ENCODE measurements at places on chromosomes 5 and 9.

DNA sequence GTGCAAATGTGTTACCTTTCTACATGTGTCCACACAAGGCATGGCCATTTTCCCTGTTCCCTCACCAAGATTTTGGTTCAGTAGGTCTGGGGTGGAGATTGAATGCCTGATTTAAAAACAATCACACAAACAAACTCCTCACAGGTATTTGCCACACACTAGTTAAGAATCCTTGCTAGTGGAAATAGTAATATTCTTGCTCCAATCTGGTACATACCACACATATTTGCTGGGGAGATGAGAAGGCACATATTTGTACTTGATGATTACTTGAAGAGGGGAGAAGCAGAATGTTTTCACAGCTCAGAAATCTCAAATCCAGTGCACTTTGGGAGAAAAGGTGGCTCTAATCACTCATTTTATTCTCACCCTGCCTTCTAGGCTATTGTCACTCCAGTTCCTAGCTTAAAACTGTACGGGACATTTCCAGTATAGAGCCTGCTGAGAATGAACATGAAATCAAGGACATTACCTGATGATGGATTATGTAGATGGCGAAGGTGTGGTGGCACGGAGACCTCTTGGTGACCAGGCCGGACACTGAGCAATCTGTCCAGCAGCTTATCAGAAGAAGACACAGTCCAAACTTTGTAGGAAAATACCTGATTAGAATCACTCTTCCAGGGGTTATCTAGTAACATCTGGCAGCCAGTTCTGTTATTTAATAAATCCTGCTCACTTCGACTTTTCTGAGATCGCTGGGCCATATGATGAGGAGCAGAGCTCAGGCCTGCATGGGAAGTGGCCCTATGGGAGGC, 116.1 kb upstream of the IL6ST start:
- DNase-seq, result no peak

DNA sequence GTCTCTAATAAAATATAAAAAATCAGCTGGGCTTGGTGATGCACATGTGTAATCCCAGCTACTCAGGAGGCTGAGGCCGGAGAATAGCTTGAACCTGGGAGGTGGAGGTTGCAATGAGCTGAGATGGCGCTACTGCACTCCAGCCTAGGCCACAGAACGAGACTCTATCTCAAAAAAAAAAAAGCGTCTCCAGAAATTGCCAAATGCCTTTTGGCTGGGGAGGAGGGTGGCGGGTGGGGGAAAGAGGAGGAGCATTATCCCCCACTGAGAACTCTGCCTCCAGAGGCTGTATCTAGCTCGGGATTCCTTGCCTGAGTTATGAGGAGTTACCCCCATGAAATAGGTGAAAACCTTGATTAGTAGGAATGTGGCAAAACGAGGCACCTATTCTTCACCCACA, 4.8 kb downstream of the ROPN1L start:
- no peak for DNase-seq

GRCh38 chr9:129026442-129027223, 1.5 kb downstream of the SH3GLB2 start:
- DNase-seq, result no peak

GRCh38 chr9:134358662-134359319, 32.5 kb downstream of the RXRA start:
- no peak for DNase-seq

- no peak for DNase-seq
Measured at GRCh38 chr9:132638240-132638639, 31.5 kb downstream of the DDX31 start.

DNA sequence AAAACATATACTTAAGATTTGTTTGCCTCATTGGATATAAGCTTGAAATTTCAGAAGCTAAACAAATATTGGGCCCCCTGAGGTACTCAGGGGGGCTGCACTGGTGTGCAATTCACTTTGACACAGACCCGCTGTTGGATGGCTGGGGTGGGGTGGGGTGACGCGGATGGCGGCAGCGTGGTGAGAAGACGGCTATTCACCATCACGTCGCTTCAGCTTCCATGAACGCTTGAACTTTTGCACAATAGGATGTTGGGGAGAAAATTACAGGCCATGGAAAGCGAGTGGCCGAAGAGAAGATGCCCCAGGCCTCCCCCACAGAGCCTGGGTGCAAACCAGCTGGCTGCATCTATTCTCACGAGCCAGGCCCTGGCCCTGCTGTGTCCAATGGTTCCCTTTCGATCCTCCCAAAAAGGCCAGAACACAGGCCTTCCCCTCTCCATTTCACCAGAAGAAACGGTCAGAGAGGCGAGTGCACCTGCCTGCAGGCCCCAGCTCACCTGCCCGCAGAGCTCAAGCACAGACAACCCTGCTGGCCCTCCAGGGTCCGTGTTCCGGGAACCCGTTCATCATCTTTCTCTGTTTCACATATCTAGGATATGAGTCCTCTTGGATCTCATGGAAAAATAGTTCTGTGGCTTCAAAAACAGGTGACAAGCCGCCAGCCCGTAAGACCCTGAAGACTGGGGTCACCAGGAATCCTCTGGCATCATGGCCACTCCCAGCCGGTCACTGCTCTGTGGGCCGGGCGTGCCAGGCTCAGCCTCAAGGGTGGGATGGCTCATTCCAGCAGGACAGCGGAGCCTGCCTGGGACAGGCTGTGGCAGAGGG, 46.8 kb upstream of the SARDH start:
- no peak for DNase-seq

DNA sequence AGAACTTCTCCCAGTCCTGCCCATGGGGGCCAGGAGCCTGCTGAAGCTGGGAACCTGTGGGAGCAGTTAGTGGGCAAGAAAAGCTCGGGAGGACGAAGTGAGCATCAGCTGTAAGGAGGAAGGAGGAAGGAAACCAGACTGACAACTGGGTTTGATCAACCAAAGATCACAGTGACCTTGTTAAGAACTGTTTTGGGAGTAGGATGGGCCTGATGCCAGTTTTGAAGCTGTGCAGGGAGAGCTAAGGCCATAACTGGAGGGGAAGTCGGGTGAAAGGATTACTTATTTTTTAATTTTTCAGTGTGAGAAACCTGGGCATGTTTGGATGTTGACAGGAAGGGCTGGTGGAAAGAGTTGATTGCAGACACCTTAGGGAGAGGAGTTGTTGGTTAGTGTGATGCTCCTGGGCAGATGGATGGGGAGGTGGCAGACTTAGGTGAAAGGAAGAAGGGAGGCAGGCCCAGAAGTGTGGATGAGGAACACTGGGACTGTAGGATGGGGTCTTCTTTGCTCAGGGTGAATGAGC, 58.3 kb upstream of the KLF4 start:
- DNase-seq, result no peak

- DNase-seq, result no peak
Measured at GRCh38 chr5:10994091-10994986, 233.3 kb upstream of the DAP start.

DNA sequence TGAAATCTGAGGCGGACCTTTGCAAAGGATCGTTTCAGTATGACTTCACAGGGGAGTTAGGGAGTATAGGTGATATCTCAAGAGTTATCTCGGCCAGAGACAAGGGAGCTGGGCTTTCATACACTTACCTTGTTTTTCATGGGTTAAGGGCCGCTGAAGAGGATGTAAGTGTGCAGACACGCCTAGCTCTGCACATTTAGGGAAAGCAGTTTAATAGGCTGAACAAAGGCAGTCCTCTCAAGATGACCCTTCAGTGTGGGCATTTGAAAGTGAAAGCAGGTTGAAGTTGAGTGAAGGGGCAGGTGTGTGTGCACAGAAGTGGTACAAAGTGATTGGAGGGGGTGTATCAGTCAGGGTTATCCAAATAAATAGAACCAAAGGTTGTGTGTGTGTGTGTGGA, 33.1 kb upstream of the PRXL2C start:
- no peak for DNase-seq

GRCh38 chr5:129905473-129906176, 1.4 kb downstream of the CHSY3 start:
- DNase-seq, result no peak

GRCh38 chr9:4762886-4763541, 22.0 kb upstream of the AK3 start:
- DNase-seq, result no peak

- no peak for DNase-seq
Measured at GRCh38 chr5:156475182-156476157, 148.5 kb downstream of the SGCD start.

- no peak for DNase-seq
Measured at GRCh38 chr9:130138171-130138653, 34.0 kb upstream of the NCS1 start.

- no peak for DNase-seq
Measured at GRCh38 chr5:139897342-139897741, 101.7 kb downstream of the PSD2 start.

DNA sequence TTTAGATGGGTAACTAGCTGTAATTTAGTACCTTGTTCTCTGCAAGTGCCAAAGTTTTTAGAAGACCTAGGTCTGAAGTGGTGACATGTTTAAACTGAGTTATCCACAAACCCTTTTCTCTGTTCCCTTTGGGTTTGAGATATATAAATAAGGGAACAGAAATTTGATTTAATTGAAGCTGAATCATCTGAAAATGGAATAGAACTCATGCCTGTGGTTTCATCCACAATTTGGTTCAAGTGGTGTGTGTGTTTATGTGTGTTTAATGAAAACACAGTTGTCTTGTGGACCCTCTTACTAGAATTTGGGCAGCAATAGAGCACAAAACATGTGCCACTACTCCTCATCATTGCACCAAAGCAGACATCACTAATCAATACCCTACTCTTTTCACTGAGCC, 216.9 kb downstream of the GLIS3 start:
- DNase-seq, result no peak

GRCh38 chr9:9437641-9438040, 1175.2 kb downstream of the PTPRD start:
- no peak for DNase-seq
